GM03348 (cell line): ENCODE measurements at places on chromosomes 12 and 14.

GRCh38 chr12:113221997-113222729, 899 bp downstream of the TPCN1 start:
- no peak for DNase-seq

DNA sequence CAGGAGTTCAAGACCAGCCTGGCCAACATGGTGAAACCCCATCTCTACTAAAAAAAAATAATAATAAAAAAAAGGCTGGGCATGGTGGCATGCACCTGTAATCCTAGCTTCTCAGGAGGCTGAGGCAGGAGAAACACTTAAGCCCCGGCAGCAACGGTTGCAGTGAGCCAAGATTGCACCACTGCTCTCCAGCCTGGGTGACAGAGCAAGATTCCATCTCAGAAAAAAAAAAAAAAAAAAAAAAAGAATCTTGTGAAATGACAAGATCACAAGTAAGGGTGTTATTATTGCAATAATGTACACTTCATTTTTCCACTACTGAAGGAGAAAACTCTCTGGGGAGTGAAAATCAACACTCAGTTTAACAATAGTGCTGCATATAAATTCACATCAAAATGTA, 8.8 kb upstream of the PTGR2 start:
- no peak for DNase-seq

DNA sequence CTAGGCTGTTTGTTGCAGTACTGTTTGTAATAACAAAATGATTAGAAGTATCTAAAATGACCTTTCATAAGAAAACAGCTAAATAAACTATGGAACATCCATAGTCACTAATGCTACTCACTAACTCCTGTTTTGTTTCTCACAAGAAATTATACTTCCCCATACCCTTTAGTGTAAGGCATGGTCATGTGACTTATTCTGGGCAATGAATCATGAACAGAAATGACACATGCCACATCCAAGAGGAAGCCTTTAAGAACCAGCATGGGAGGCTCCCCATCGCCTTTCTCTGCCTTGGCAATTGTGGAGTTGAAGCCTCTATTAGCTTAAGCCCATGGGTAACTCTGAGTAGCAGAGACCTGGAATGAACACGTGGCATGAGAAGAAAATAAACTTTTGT, 49.3 kb downstream of the KSR2 start:
- DNase-seq = no peak

DNA sequence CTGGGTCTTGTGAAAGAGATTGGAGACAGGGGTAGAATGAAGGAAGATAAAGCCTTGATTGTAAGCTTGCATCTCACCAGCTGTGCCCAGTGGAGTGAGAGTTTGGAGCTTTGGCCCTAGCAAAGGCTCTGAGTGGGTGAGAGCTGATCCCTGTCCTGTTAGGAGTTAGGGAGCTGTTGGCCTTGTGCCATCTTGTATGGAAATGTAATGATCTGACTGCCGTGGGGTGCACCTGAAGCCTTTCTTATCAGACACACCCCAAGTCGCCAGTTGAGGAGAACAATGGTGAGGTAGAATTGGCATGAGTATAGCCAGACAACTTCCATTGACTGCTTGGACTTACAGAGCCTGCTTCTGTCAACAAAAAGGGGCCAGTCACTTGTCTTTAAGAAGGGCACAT, 130.1 kb downstream of the PRKCH start:
- DNase-seq = no peak

DNA sequence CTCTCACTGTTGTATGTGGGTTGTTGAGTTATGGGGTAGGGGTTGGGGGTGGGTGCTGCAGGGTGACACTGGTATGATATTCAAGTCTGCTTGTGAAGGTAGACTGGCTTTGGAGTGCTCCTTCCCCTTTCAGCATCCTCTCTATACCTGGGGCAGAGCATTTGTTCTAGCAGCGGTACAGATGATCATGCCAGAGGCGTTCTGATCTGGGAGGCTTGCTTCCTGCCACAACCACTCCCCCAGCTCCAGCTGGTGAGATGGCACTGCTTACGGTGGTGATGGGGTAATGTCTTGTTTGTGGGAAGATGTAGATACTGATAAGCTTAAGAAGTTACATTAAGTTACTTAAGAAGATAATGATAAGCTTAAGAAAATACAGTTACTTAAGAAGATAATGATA, 131.8 kb downstream of the ERC1 start:
- no peak for DNase-seq

DNA sequence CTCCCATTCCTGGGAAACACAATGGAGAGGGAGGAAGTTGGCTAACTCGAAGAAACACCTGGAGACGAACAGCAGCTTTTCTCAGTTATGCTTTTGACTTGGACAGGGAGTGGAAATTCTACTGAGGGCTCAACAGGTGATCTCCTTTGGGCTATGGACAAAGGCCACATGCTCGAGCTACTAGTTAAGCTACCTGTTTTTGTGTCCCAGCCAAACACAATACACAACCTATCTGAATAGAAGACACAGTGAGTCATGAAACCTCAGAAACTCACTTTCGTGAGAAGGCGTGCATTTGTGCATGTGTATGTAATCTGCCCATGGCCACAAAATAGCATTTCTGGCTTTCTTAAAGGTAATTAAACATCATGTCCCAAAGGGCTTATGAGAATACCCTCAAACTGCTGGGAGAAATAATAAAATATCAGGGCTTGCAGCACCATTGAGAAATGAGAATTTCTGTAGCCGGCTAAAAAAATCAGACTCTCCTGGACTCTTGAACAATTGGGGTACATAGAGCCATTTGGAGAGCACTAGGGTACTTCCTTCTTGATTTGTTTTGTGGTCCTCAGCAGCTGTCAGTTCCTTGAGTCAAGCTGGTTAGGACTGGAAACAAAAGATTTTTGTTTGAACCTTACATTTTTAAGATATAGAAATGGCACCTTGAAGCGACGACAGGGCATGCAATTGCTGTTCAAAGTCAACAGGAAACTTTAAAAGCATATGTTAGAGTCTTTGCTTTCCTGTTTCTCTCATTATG, 85.5 kb upstream of the PTHLH start:
- DNase-seq = no peak

DNA sequence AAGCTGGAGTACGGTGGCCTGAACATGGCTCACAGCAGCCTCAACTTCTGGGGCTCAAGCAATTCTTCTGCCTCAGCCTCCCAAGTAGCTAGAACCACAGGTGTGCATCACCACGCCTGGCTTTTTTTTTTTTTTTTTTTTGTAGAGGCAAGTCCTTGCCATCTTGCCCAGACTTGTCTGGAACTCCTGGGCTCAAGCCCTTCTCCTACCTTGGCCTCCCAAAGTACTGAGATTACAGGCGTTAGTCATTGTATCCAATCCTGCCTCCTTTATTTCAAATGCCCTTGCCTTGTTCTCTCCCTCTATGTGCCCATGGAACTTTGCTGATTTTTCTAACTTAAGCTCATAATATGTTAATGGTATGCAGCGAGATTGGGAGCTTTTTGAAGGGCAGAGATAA, 49.2 kb upstream of the PRICKLE1 start:
- DNase-seq = no peak

DNA sequence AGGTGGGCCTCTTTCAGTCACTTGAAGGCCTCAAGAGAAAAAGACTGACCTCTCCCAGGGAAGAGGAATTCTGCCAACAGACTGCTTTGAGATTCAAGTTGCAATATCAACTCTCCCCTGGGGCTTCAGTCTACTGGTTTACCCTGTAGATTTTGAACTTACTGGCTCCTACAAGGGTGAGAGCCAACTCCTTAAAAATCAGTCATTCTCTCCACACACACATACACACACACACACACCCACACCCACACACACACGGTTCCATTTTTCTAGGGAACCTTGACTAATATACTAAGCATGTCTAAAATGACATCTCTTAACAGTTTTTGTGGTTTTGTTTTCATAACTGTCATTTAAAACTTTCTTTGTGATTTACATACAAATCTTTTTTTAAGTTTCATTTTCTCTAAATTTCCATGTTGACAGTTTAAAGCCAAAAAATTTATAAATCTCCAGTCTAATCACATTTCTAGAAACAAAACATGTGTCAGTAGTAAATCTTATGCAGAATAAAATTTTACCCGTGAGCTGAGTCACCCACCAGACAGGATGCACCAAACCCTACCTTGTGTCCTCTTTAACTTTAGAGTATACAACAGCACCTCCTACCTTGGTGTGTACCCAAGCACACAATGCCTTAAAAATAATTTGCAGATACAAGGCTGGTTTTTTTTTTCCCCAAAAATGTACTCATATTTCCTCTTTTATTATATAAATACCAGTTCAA, 394.6 kb downstream of the AEBP2 start:
- DNase-seq = peak; percentile 40

- DNase-seq = no peak
Observed at GRCh38 chr12:114678718-114679117, 5.3 kb downstream of the TBX3 start.

- DNase-seq = peak; percentile 41
Observed at GRCh38 chr12:6207259-6207925, 7.2 kb downstream of the CD9 start.

DNA sequence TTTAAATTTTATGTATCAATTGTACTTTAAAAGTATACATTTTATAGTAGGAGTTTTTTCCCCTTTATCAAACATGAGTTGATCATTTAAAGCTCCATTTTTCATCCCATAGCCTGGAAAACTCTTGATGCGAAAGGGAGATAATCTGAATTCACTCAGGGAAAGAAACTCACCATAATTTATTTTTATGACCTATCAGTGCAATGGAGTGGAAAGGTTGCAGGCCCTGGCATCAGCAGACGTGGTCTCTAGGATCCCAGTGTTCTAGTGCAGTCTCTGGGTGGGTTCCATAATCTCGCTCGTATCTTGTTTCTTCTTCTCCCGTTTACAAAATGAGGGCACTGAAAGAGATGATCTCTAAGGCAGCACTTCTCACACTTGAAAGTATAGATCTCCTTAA, 85.0 kb downstream of the PTGER2 start:
- no peak for DNase-seq

DNA sequence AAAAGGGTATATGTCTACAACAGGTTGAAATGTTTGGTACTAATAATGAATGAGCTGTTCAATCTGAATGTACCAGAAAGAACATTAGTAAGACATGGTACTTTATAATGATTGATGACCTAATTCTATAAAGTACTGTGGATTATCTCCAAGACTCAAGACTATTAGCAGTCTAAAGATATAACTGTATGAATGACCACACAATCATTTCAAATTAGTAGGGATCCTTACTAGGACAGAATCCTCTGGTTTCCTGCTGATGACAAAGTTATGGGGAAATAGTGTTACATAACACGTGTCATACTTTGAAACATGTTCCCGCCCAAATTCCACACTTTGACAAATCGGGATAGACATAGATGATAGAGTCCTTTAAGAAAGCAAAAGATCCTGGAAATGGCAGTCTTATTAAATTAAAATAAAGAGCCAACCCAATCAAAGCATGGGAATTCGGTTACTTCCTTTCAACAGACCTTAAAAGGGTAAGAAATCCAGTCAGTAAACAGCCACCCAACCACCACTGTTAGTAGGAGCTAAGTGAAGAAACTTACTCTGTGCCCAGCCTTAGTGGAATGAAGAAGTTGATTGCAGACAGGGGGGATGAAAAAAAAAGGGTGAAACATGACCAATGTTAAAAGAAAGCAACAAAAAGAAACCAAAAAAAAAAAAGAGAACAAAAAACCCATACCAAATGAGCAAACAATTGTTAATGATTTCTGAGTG, 2.8 kb downstream of the VPS29 start:
- peak; percentile 37 for DNase-seq

- DNase-seq = no peak
Observed at GRCh38 chr12:57866308-57867019, 19.9 kb upstream of the CTDSP2 start.

GRCh38 chr14:72941286-72941985, 15.2 kb downstream of the DCAF4 start:
- DNase-seq = no peak

- DNase-seq = peak; percentile 47
Observed at GRCh38 chr14:60643463-60644314, 5.6 kb downstream of the SIX1 start.

GRCh38 chr14:101972126-101972866, 7.9 kb downstream of the DYNC1H1 start:
- peak; percentile 91 for DNase-seq

- DNase-seq = no peak
Observed at GRCh38 chr12:96375170-96375569, 25.1 kb downstream of the CDK17 start.

DNA sequence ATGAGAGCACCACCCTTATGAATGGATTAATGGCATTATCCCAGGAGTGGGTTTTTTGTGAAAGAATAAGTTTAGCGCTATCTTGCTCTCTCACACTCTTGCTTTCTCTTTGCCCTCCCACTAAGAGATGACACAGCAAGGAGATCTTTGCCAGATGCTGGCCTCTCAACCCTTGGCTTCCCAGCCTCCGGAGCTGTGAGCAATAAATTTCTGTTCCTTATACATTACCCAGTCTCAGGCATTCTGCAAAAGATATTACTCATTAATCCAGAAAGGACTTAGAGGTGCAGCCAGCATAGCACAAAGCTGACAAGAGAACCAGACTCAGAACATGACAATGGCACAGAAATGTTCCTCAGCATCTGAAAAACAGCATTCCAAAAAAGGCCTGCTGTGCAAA, 190.6 kb downstream of the ITPR2 start:
- DNase-seq = no peak

DNA sequence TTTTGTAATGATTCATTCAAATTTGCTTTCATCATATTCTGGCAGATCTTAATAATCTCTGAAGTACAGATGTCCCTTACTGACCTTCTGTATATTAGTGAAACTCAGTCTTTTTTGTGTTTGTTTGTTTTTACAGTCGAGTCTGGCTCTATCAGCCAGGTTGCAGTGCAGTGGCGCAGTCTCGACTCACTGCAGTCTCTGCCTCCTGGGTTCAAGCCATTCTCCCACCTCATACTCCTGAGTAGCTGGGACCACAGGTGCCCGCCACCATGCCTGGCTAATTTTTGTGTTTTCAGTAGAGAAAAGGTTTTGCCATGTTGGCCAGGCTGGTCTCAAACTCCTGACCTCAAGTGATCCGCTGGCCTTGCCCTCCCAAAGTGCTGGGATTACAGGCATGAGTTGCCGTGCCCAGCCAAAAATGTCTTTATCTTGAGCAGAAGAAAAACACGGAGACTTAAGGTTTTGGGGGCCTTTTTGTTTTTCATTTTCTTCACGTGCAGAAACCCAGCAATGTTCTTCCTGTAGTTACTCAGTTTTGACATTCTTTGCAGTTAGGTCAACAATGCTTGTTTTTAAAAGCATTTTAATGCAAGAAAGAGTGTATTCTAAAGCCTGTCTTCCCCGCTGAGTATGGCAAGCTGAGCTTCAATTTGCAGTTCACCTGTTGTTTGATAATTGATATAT, 79.5 kb downstream of the FAR2 start:
- DNase-seq = no peak

- DNase-seq = no peak
Observed at GRCh38 chr14:65789363-65789762, 376.8 kb downstream of the FUT8 start.

DNA sequence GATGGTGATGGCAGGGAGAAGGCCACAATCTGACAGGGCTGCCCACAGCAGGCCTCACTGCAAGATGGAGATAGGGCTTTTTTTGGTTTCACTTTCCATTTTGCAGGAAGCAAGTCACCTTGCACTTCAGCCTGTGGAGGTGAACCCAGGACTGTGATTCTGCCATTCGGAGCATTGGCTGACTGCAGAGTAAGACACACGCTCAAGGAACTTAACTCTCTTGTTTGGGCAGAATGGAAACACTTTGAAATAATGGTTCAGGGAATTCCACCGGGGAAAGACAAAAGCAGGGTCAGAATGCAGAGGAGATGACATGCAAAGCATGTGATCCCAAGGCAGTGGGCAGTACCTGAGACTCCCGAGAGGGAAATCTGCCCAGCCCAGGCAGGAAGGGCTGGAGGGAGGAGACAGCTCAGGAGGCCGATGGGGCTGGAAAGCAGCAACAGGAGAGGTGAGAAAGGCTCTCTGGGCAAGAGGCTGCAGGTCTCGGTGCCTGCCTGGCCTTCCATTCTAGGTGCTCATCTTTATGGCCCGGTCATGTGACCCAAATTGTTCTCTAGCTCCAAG, 58.7 kb upstream of the PRMT8 start:
- no peak for DNase-seq
